ENCODE measurements at places on chromosomes 4 and X. TPM values are rescaled to one million over a fixed set of nuclear protein-coding genes. Genes with fewer than 3 reads are reported as not detected.

DNA sequence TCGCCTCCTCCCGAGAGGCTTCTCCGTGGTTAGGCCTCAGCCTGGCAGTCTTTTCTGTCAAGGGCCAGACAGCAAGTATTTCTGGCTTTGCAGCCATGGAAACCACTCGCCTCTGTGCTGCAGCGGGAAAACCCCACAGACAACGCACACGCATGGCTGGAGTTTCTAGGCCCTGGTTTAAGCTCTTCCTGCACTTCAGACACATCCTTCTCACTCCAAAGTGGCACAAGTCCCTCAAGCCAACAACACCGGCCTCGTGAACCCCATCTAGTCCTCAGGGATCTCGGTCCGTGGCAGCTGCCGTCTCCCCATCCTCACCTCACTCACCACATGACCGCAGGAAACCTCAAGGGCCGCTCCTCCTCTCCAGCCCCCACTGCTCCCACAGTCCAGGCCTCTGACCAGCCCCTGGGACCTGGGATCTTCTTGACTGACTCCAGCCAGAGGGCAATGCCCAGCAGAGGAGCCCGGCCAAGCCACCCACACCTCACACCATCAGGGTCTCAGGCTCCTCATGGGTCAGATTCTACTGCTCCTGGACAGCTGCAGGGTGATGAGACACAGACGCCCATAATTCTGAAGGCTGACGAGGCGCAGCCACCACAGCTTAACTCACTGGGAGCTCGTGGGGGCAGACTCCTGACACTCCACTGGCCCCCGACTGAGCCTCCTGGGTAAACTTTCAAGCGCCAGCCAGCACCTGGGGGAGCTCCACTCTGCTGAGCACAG, 21.7 kb downstream of the LETM1 start:
- no peak for DNase-seq

DNA sequence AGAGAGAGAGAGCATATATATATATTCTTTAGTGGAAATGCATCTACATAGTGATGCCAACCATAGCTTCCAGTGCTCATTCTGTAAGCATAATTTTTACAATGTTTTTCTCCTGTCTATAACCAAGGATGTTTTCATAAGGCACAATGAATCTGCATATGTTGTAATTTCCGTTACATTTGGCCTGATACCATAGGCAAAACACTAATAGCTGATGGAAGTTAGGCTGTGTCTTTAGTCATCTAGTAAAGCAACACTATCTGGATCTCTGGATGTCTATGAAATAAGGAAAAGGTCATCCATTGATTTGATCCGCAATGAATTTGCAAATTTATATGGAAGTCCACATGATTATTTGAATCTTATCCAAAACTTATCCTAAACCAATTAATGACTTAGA, 8.1 kb downstream of the PCDH7 start:
- no peak for DNase-seq

DNA sequence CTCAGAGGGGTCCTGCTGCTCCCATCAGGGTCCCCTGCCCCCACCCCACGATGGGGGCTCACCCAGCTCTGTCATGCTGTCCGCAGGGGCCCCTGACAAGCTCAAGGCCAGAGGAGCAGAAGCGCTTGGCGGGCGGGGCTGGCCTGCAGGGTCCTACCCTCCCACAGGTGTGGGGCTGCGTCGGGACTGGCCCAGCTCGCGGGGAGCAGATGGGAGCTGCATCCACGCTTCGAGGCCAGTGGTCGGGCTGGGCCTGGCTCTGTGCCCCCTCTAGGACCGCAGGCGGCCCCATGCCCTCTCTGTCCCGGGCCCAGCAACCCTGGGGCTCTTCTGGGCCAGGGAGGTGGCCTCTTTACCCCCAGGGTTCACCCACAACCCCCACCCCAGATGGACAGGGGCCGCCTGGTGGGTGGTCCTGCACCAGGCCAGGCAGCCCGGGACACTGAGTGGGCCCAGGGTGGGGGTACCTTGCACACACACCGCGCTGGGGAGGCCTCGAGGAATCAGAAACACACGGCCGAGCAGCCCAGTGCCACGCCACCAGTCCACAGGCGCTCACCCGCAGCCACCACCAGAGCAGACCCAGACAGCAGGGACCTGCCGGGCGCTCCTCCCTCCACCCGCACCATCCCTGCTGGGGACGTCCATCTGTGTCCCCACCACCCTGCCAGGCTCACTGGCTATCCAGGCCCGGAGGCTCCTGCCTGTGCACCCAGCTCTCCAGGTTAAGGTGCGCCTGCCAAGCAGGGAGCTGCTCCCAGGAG, 30.0 kb downstream of the TACC3 start:
- DNase-seq: no peak

GRCh38 chrX:114071412-114071811, 512.5 kb upstream of the HTR2C start:
- no peak for DNase-seq

DNA sequence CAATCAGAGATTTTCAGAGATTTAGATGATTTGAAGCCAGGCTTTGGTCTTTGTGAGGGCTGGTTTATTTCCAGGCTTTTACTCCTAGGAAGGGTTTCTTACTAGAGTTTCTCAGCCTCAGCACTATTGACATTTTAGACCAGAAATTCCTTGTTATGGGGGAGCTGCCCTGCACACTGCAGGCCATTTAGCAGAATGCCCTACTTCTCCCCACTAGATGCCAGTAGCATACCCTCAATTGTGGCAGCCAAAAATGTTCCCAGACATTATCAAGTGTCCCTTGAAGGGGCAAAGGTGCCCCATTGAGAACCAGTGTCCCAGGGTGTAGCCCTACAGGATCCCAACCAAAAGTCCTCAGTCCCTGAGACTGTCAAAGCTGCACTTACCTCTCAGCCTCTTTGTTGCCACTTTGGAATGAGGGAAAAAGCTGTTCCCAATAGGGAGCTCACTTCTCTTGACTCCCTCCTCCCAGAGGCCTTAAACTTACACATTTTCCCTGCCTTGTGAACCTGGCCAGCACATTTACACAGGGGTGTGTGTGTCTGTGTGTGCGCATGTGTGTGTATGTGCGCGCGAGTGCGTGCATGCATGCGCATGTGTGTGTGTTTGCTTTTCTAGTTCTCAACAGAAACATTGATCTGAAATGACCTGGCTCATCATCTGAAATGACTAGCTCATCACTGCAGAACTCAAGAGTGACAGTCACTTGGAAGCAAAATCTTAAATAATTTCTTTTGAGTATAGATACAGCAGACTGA, 231.4 kb downstream of the QDPR start:
- DNase-seq: no peak

GRCh38 chr4:10787365-10787764, 102.8 kb upstream of the CLNK start:
- DNase-seq: no peak

- no peak for DNase-seq
Observed at GRCh38 chrX:148632444-148632843, 132.0 kb downstream of the AFF2 start.

- no peak for DNase-seq
Observed at GRCh38 chr4:15104825-15105224, 102.5 kb downstream of the CPEB2 start.

DNA sequence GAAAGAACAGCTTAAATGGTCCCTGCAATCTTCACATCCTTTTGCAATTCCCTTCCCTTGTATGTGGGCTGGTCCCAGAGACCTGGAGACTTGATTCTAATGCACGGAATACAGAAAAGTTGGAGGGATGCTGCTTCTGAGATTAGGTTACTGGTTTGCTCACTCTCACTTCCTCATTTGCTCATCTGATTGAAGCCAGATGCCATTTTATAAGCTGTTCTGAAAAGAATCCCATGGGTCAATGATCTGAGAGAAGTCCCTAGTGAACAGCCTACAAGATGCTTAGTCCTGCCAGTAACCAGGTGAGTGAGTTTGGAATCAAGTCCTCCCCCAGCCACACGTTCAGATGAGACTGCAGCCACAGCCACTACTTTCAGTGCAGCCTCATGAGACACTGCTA, 35.9 kb downstream of the MAGEA1 start:
- DNase-seq: no peak

DNA sequence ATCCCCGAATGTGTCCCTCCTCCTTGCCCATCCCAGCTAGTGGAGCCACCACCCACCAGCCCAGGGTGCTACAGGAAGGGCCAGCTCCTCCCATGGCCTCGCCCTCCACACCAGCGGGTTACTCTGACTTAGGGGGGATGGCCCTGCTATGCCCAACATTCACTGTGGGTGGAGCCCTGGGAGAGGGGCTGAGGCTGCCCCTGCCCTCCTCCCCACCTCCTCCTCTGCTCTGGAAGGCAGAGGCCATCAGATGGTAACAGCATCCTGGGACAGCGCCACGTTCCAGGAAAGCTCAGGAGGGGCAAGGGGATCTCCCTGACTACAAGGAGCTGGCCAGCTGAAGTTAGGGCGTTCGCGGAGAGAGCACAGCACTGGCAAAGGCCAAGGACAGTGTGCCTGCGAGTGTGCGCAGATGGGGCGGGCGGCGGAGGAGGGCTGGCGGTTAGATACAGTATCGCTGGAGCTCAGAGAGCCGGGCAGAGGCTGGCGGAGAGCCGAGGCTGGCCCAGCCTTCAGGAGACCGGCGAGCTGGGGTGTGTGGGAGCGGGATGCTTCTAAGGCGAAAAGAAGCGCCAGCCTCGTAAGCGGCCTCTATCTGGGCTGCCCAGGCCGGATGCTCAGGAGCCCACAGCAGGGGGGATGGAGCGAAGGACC, 1.5 kb downstream of the JAKMIP1 start:
- no peak for DNase-seq

GRCh38 chrX:77442728-77443127, 4.5 kb upstream of the FGF16 start:
- DNase-seq: no peak

GRCh38 chr4:168487282-168488035, 7.2 kb upstream of the DDX60L start:
- no peak for DNase-seq

GRCh38 chr4:81214144-81214880, 710 bp downstream of the PRKG2 start:
- DNase-seq: no peak

GRCh38 chr4:39823191-39823590, 125.3 kb downstream of the UBE2K start:
- no peak for DNase-seq

DNA sequence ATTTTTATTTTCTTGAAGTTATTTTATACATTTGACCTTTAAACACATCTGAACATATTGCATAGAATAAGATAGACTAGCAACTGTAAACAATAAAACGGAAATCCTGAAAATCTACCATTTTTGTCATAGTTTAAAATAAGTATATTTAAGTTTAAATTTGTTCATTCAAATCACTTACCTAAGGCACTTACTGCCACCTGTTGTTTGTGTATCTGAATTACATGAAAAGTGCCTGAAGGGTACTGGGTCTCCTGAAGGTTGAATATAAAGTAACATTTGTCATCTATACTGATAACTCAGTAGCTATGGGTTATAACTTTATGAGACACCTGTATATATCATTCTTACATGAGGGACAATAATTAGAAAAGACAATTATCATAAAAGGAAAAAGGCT, 38.6 kb downstream of the TRPC5 start:
- DNase-seq: no peak

GRCh38 chrX:120499301-120500072, 30.4 kb upstream of the LAMP2 start:
- no peak for DNase-seq

DNA sequence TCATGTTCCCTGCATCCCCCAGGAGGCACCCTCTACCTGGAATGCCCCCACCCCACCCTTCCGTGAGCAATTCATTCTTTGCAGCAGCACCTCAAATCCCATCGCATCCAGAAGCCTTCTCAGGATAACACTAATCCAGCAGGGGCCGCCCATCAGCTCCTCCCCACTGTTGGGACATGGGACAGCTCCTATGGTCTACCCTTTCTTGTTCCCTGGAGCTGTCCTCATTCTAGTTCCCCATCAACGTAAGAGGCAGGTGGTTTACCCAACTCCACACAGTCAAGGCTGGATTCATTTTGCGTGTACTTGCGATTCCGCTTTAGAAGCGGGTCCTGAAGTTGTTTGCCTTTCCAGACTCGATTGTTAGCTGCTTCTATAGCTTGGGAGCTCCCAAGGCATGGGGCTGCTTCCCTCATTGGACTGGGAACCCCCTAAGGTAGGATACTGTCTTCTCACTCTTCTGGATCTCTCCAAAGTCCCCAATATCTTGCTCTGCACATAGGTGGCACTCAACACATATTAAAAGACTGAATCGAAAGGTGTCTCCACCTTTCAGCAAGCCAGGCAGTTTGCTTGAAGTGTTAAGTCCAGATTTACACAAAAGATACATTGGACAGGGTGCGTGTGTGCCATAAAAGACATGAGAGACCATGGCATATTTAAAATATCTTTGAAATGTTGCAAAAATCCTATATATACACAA, 942 bp upstream of the APLN start:
- no peak for DNase-seq

GRCh38 chr4:53702334-53703266, 111.3 kb upstream of the LNX1 start:
- DNase-seq: no peak

GRCh38 chr4:64799751-64800150, 390.5 kb upstream of the TECRL start:
- DNase-seq: peak; percentile 37

GRCh38 chr4:62271107-62271506, 1071.0 kb downstream of the ADGRL3 start:
- no peak for DNase-seq

- no peak for DNase-seq
Observed at GRCh38 chr4:168765726-168766125, 244.3 kb downstream of the CBR4 start.

DNA sequence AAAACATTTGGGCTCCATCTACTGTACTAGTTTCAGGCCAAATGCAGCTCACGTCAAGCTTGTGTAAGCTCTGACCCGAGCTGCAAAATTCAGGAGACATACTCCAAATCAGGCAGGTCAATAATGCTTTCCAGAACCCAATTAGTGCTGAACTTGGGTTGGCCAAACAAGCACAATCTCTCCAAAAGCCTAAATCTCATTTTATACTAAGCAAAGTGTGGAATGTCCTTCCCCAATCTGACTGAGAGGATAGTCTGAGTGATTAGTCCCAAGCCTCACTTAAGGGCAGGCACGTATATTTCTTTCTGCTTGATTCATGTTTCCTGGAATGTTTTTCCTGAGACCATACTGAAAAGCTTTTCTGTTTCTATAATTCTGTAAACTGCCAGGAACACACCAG, 79.9 kb downstream of the NKX6-1 start:
- DNase-seq: no peak

- no peak for DNase-seq
Observed at GRCh38 chr4:32564626-32565025, 1844.5 kb downstream of the PCDH7 start.

DNA sequence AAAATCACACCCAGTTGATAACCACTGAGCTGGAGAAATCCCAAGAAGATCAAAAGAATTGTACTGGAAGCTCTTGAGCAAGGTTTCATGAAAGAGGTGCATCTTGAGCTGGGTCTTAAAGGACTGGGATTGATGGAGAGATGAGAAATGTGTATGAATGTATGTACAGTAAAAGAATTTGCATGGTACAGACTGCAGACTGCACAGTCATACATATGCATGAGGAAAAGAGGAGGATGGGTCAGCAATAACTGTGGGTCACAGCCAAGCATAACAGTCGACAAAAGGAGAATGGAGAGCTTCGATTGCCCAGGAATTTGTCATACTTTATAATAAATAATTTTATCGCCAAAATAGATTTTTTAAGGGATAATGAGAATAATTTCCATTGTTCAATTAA, 4.8 kb upstream of the RELL1 start:
- no peak for DNase-seq

UGT2B17 gene
- total RNA-seq: not detected

IL1RAPL1 gene
- not detected for total RNA-seq

THAP6 gene
- 12.9 TPM for total RNA-seq

ZFP42 gene
- 0.51 TPM for total RNA-seq

TRIM75 gene
- not detected for total RNA-seq

AMER1 gene
- total RNA-seq: 5.4 TPM

BMX gene
- total RNA-seq: not detected

SYTL5 gene
- 0.26 TPM for total RNA-seq

NPNT gene
- total RNA-seq: 2.7 TPM

NSUN7 gene
- total RNA-seq: 2.4 TPM
